ENCODE measurements at places on chromosomes 13 and 19.

DNA sequence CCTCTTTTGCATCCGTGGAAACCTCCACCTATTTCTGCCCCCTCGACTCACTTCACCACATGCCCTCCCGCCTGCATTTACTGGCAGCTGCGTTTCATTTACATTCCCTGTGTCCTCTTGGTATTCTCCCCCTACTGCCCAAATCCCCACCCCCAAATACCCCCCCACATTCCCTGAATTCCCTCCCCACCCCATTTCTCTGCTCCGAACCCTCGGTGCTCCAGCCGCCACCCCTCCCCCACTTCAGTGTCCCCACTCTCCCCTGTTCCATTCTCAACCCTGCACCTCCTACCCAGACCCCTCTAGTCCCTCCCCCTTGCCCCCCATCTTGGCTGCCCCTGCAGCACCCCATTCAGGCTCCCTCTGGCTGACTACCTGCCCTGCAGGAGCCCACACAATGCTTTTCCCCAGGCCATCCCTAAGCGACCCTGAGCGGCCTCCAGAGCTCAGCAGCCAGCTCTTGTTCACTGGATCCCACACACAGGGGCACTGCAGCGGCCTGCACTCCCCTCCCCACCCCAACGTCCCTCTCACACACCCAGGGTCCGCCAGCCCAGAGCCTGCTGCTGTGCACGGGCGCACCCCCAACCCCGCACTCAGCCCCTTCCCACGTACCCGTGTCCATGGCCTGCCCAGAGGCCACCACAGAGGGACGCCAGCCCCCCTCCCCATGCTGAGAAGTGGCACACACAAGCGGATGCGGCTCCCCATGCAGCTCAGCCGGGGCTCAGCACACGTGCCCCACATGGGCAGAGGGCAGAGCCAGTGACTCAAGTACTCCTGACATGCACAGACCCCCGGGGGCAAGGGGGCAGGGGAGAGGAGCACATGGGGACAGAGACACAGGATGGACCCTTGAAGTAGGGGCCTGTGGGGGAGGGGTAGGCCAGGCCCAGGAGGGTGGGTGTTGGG lies 26.3 kb downstream of the SHANK1 start:
- DNase-seq = no peak

DNA sequence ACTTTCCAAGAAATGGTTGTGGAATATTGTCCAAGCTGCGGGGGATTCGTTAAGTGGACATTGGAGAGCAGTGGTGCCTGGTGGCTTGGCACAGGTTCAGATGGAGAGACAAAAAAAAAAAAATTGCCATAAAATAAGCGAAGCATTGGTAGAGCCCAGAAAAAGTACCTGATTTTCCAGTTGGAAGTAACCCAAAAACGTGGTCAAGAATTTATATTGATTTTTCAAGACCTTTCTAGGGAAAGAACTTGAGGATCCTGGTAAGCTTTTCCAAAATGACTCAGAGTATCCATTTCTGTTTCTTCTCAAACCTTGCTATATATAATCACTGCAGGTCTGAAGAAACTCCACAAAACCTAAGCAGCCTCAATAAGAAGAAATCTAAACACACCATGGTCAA lies 94.6 kb downstream of the ING1 start:
- DNase-seq = no peak

DNA sequence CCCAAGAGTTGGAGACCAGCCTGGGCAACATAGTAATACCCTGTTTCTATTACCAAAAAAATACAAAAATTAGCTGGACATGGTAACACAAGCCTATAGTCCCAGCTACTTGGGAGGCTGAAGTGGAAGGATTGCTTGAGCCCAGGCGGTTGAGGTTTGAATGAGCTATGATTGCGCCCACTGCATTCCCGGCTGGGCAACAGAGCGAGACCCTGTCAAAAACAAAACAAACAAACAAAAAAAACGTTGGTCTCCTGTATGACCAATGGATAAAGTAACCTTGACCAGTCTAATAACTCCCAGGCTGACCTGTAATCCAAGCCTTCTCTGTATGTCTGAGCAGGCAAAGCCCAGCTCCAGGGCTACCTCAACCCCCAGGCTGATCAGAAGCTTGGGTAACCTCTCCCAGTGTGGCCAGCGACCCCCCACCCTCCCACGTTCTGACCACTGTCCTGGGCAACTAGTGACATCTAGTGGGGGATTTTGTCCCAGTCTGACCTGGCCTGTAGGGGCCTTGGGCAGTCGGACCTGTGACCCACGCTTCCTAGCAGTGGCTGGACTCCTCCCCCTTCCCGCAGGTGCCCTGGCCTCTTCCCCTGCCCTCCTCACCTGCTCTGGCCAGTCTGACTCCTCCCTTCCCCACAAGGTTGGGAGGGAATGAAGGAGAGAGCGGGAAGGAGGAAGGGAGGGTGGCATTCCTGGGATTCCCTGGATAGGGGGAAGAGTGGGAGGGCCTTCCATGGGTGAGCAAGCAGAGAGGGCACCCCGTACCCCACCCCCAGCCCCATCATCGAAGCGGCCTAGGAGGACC lies 1.0 kb upstream of the BCAM start:
- peak; percentile 79 for DNase-seq

GRCh38 chr13:27321468-27322431 lies 51.1 kb downstream of the RASL11A start:
- no peak for DNase-seq

DNA sequence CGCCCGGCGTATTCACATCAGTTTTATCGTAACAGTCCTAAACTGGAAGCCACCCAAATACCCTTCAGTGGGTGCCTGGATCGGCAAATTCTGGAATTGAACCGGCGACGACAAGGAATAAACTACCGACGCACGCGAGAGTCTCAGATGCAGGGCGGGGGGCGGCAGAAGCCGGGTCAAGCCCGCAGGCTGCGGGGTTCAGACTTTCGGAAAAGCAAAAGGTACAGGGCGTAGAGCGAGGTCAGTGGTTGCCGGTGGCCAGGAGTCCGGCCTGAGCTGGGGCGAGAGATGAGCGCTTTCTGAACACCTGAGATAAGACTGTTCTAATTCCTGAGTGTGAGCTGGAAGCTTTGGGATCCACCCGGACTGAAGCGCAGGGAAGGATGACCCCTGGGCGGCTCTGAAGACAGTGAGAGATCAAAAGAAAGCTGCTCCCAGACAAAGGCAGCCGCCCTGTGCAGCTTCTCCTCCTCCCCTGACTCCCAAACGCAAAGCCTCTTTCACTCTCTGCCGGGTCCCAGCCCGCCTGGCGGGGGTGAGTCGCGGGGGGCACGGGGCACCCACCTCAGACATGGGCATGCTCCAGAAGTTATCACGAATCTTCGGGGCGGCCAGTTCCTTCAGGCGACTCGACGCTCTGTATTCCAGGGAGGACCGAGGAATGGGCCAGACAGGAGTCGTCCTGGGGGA lies 26.2 kb upstream of the MIER2 start:
- no peak for DNase-seq

GRCh38 chr13:98390086-98390715 lies 186.7 kb downstream of the STK24 start:
- no peak for DNase-seq

GRCh38 chr13:43444081-43444480 lies 342.7 kb downstream of the ENOX1 start:
- no peak for DNase-seq

- DNase-seq = no peak
Measured at GRCh38 chr13:58712191-58712590, 1080.6 kb downstream of the PCDH17 start.

DNA sequence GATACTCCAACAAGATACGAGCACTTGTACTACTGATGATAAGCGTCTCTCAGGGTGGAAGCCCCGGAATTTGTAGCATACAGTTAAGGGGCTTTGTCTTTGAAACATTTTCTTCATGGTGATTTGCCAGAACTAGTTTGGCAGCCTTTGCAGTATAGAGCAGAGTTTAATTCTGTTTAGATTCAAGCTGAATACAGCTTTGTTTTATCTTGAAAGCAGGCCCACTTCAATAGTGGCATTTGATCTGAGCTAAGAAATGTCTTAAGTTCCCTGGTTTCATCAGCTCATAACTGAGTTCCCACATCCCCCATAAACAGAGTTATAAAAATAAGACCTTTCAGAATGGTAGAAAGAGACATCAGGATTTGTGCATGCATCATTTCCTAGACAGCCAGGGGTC lies 125.9 kb downstream of the MIPEP start:
- DNase-seq = no peak

DNA sequence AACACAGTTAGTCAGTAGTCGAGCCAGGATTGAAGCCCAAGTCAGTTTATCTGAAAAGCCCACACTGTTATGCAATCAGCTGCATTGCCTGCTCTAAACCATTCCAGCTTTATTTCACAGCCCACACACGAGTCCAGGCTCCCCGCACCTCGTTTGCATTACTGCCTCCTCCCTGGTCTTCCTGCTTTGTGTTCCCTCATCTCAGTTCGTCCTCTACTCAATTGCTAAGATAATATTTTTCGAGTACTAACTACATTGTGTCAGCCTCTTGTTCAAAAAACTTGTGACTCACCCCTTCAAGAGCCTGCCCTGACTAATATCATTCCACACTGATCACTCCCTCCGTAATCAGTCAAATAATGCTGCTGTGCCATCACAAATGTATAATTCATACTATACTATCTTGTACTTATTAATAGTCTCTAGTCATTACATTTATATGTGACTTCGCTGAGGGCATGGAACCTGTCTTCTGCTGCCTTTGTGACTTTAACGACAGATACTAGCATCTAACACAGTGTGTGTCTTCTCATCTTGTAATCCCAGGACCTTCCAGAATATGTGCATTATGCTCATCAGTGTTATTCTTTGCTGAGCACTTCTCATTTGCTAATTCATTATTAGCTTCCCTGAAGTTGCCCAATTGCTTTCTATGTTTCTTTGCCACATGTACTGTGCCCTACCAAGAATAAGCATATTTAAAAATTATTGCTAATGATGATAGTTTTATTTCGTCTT lies 26.2 kb upstream of the WDFY2 start:
- DNase-seq = peak; percentile 32

DNA sequence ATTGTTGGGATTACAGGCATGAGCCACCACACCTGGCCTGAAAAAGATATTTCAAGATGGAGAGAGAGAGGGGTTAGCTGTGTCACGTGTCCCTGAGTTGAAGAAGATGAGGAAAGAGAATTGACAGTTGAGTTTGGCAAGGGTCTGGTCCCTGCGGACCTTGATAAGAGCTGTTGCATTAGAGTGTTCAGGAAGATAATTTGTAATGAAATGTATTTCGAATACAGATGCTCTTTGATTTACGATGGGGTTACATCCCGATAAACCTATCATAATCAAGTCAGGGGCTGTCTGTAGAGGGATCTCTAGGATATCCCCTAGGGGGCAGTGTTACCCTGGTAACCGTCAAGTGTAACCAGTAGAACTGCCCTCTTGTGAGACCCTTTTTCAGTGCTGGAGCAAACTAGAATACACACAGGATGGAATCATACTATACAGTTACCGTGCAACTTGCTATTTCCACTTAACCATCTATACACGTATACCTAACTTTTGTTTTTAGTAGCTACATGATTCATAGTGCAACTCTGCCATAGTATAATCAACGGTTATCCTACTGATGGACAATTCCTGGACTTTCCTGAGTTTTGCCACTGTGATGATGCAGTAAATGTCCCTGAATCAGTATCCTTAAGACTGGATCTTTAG lies 1.5 kb upstream of the ELOF1 start:
- peak; percentile 50 for DNase-seq

DNA sequence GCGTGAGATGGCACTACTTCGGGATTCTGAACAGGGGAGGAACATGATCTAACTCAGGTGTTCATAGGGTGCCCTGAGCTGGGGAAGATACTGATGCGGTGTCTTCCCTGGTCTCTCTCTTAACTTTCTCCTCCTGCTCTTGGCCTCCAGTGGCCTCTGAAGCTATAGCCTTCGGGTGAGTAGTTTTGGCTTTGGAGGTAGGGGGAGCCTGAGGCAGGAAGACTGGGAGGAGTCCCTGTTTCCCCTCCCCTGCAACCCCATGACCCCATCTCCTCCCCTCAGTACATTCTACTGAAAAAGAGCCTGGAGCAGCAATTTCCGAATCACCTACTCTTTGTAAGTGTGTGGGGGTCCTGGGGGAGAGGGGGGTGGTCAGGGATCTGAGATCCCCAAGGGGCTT lies 3.5 kb downstream of the SELENOV start:
- no peak for DNase-seq

- DNase-seq = no peak
Measured at GRCh38 chr19:40502081-40502480, 35.3 kb downstream of the SPTBN4 start.

- DNase-seq = peak; percentile 50
Measured at GRCh38 chr19:58361900-58362271, 665 bp downstream of the ZNF497 start.

GRCh38 chr19:50607874-50608785 lies 31.6 kb downstream of the SYT3 start:
- DNase-seq = peak; percentile 56

GRCh38 chr13:73072239-73072900 lies 13.6 kb downstream of the KLF5 start:
- no peak for DNase-seq

- no peak for DNase-seq
Measured at GRCh38 chr19:54153731-54154326, 5.7 kb downstream of the LENG1 start.

GRCh38 chr13:91740756-91741155 lies 342.3 kb downstream of the GPC5 start:
- no peak for DNase-seq

- no peak for DNase-seq
Measured at GRCh38 chr13:23922005-23922932, 25.0 kb upstream of the C1QTNF9B start.

DNA sequence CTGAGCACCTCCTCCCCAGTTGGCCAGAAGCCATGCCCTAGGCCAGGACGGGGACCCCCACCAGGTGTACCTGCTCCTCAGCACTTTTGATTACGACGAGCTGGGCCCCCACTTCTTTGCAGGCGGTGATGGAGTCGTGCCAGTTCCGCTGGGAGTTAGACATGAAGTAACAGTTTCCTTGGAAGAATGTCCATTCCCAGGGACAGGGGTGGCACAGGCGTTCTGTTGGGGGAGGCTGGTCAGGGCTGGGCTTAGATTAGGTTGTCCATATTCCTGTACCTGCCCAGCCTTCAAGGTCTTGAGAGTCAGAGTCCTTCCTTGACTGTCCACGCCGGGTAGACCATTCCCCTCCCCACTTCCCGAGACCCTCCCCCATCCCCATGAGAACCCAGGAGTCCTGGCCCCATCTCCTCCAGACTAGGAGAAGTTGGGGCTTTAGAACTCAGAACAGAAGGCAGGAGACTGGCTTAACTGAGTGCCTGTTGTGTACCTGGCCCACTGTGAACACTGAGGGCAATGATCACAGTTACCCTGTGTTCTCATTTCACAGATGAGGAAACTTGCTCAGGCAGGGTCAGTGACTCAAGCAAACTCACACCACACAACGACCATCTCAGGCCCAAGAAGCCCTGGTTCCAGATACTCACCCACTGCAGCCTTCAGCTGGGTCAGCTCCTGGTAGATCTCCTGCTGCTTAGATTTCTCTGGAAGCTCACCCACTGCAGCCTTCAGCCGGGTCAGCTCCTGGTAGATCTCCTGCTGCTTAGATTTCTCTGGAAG lies 2.3 kb downstream of the CD209 start:
- DNase-seq = no peak

Measured in urothelium cell line (cell line).